ENCODE measurements at places on chromosomes 5 and 9.

DNA sequence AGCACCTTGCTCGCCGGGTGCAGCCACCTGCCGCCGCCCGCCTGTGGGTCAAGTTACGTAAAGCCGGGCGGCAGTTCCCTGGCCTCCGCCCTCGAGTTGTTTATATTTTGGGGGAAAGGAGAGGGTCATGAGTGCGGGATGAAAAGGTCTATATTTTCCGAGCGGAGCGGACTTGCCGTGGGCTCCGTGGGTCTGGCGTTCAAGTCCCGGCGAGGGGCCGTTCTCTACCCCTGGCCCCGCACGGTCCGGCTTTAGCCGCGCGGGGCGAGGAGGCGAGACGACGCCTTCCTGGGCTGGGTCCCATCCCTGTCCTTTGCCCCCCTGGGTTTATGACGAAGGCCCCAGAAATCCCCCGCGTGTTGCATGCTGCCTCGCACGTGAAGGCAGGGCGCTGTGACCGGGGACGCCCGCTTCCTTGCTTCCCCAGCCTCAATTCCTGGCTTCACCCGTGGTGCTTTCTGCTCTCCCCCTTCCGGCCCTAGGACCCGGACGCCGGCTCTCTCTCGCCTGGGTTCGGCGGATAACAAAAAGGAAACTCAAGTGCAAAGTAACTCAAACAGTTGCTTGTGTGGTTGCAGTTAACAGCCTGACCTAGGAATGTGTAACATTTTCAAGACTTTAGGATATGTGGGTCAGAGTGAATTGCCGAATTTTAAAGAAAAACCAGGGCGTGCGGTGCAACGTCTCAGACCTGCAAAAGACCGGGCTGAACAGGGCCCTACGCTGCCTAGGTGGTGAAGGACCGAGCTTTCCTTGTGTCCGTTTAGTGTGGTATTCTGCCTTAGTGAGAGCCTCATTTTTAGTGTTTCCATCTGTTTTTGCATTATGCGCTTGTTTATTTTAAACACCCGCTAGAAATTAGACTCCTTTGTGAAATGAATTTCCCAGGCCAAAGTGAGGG lies 810 bp downstream of the VPS13A start:
- no peak for DNase-seq

GRCh38 chr9:124854822-124855221 lies 1.6 kb downstream of the WDR38 start:
- no peak for DNase-seq

- no peak for DNase-seq
These were observed 137.0 kb downstream of the RXRA start for GRCh38 chr9:134463280-134463679.

- no peak for DNase-seq
These were observed 22.2 kb upstream of the CMBL start for GRCh38 chr5:10329820-10330481.

DNA sequence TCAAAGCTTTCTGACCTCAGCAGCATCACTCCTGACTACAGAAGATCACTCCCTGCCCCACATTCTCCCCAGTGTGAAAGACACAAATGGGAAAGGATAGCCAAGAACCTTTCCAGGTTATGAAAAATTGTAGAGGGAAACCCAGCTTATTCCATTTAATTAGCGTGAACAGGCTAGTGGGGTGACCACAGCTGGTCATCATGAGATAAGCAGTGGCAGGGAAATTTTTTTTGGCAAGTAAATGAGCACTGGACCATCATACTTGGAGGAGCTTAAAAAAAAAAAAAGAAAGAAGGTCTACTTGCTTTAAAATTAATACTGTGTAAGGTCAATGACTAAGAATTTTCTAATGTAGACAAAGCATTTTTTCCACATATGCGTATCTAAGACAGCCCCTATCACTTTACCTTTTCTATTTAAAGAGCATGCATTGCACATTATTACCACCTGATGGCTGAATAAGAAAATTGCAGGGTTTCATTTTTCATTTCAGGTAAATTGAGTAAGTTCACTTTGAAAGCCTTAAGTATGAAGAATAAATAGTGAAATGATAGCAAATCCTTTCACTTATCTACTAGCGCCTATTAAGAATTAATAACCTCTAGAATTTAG lies 123.6 kb downstream of the ELAVL2 start:
- DNase-seq: no peak

- no peak for DNase-seq
These were observed 8.9 kb downstream of the PITX1 start for GRCh38 chr5:135024956-135025729.

DNA sequence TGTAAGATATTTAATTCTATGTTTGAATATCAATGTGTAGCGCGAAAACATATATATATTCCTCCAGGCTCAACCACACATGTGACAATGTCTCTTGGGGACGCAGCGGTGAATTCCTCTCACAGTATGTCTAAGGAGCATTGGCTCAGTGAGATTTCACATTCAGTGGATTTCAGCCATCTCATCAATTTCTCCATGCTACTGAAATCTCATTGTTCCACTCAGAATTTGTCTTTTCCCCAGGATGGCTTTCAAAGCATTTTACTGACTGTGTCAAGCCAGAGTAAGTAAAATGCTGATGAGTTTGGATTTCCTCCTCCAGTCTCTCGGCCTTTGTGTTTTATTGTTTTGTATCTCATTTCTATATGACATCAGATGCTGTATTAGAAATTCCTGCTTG lies 1.3 kb upstream of the OR1J1 start:
- no peak for DNase-seq

DNA sequence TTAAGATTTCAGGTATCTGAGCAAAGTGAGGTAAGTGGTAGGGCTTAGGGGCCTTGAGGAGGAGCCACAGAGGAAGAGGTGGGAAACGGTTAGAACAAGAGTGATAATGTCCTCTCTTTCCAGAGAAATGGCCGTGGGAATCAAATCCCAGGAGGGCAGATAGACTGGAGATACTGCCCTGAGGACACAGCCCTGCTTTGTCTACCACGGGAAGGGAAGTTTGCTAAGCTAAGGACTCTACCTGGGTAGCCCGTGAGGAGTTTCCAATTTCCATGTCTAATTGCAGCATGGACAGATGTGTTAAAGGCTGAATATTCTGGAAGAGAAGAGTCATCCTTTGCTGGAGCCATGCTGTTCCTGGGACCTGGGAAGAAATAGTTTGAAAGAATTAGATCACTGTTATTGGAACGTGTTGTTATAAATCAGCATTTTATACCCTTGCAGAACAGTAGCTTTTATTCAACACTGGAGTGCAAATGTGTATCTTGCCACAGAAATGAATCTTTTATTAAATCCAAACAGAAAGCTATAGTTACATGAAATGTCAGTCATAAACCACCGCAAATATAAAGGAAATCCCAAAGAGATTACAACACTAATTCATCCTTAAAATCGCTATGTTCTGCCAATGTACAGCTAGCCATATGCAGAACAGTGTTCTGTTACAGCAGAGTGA lies 133.2 kb upstream of the LHFPL2 start:
- no peak for DNase-seq

DNA sequence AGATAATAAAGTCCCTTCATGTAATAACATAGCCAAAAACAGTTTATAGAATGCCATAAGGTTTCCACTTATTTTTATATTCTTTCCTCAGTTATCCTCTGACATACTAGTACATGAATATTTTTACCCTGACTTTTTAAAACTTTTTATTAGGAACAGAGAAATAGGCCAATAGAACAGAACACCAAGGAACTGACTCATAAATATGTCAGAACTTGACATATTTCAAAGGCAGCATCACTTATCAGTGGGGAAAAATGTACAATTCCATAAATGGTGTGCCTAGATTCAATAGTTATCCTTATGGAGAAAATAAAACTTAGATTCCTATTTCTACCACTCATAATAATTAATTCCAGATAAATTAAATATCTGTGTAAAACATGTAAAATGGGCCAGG lies 9.4 kb downstream of the STARD4 start:
- no peak for DNase-seq

DNA sequence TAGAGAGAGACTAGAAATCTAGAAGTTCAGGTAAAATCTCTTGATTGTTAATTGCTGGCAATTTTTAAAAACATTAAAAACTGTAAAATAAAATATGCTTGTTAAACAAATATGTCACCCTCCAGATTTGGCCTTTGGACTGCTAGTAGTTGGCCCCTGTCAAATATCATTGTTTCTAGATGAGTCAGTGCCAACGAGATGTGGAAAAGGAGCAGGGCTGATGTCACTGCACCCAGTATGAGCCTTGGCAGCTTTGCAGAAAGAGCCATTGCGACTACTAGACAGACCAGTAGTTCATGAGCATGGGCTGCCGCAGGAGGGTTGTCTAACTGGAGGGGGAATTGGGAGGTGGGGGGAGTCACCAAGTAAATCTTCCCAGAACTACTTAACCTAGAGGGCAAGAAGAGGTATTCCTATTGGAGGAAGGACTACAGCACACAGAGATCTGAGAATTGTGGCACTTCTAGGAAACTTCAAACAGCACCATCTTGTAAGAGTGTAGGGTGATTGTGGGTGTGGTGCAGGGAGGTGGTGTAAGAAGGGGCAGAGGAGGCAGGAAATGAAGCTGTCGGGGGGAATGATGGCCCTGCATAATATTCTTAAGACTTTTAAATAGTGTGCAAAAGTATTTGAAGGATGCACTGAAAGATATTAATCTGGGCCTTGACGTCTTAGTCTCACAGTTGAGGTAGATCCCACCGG lies 7.1 kb upstream of the DOCK2 start:
- DNase-seq: no peak

- no peak for DNase-seq
These were observed 22.2 kb downstream of the COL27A1 start for GRCh38 chr9:114177423-114178064.

All from thoracic aorta (tissue), 2 donors.